ENCODE measurements at places on chromosomes 7 and 10.

- no peak for DNase-seq
These were observed 89.6 kb downstream of the USP6NL start for GRCh38 chr10:11521860-11522259.

- DNase-seq: no peak
These were observed 35.1 kb downstream of the BET1 start for GRCh38 chr7:93968911-93969620.

DNA sequence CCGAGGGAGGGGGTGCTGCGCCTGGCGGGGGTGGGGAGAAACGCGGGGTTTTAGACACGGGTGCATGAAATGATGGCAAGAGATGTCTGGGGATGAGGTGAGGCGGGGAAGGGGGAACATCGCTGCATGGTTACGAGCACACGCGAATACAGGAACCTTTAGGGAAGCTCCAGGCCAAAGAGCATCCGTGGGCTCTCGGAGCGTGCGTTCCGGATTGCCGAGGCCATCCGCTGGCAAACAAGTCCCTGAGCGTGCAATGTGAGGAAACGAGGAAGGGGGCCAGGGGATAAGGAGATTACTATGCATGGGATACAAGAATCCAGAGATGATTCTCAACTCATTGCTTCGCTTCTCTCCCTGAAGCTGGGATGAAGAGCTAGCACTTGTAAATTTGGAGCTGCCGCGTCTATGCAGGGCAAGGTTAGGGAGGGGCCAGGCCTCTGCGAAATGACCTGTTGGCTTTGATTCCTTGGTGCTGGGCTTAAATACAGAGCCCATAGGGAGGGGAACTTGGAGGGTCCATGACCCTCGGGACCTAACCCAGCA, 520 bp upstream of the WNT2 start:
- no peak for DNase-seq

GRCh38 chr10:133313192-133313591, 4.5 kb downstream of the ZNF511 start:
- DNase-seq: no peak

DNA sequence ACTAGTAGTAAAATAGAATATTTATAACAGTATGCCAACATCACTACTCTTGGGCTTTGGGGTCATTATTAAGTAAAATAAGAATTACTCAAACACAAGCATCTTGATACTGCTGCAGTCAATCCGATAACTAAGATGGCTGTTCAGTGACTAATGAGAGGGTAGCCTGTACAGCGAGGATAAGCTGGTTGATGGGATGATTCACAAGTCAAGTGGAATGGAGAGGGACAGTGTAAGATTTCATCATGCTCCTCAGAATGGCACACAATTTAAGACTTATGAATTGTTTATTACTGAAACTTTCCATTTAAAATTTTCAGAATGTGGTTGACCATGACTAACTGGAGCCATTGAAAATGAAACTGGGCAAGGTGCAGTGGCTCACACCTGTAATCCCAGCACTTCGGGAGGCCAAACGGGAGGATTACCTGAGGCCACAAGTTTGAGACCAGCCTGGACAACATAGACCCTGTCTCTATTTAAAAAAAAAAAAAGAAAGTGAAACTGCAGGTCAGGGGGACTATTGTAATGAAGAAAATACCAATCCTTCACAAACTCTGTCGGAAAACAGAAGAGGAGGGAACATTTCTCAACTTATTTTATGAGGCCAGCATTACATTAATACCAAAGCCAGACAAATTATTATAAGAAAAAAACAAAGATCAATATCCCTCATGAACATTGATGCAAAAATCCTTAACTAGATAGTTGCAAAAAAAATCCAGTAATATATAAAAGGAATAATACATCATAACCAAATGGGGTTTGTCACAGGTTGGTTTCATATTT, 11.2 kb downstream of the AVL9 start:
- no peak for DNase-seq

DNA sequence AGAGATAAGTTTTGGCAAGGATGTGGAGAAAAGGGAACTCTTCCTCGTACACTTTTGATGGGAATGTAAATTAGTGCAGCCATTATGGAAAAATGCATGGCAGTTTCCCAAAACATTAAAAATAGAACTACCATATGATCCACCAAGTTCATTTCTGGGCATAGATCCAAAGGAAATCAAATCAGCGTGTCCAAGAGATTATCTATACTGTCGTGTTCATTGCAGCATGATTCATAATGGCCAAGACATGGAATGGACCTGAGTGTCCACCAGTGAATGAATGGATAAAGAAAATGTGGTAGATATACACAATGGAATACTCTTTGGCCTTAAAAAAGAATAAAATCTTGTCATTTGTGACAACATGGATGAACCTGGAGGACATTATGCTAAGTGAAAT, 70.3 kb upstream of the RSU1 start:
- DNase-seq: no peak

GRCh38 chr7:101502466-101503098, 126.5 kb downstream of the MYL10 start:
- no peak for DNase-seq

DNA sequence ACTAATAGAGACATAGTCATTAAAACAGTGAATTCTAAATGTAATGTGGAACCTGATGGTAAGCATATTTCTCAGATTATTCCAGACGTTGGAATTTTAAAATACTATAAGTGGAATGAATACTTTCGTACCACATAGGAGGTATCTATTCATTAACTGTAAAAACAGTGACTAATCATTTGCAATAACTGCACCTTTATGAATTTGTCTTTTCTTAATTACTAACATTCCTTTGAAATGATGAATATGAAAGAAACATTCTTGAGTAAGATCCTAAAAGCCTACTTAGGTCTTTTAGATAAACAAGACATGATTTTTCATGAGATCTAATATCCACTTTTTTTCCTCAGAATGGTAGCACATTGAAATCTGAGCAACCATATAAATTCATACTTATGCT, 549.0 kb upstream of the LRRN3 start:
- no peak for DNase-seq

DNA sequence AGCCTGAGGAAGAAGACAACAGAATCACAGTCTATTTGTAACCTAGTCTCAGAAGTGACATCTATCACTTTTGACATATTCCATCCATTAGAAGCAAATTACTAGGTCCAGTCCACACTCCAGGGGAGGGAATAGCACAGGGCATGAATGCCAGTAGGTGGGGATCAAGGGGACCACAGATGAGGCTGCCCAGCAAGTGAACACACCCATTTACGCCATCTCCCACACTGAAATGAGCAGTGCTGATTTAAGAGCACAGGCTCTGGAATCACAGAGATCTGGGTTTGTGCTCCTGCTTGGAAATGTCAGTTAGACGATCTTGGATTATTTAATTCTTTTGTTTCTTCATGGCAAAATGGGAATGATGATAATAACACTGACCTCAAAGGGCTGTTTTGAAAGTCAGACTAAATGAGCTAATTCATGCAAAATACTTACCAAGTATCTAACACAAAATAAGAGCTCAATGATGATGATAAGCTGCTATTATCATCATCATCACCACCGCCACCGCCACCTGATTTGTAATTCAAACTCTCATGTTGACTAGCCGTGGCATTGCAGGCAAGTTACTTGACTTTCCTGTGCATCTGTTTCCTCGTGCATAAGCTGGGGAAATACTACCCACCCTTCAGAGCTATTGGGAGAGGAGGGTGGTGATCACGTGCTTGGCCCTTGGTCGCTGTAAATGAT, 138.9 kb upstream of the KLF14 start:
- DNase-seq: no peak

- no peak for DNase-seq
These were observed 677.8 kb downstream of the SDK1 start for GRCh38 chr7:3978839-3979238.

DNA sequence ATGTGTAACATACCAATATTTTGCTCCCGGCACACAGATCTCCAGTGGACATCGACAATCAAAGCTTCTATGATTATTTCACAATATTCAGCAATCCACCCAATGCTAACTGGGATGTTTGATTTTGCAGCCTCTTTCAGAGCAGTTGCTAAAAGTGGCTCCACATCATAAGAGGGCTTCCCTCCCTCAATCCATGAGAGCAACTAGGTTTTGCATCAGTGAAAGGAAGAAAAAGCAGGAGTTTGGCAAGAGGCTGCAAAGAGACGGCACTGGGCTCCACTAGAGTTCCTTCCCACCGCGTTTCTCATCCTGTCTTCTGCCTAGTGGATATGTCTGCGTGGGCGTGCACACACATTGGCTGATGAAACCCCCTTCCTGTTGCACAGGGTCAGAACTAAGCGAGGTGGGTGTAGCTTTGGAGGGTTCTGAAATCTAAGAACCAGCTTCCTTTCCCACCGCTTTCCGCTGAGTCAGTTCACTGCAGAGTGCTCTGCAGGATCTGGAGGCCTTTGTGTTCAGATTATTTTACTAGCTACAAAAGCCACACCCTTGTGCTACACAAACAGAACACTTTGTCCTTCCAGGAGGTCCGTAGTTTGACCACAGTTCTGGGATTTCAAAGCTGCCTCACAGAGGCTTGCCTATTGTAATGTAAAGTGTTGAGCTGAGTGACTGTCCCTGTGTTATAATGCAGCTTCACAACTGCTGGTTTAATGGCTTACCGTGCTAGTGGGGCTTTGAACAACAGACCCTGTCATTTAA, 28.1 kb downstream of the ARL4A start:
- no peak for DNase-seq

DNA sequence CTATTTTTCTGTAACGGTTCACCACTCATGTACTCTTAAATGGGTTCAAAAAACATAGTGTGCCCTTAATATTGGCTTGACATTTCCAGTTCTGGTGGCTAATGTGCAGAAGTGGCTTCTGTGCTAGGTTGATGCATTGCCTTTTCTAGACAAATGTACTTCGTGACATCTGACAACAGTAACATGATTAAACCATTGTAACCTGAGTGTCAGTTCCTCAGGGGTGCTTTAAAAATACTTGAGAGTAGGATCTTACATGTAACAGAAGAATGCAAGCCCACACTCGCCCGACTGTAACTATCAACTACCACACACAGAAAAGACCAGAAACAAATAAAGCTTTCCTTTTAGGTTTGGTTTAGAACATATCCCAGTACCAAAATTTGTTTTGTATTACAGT, 393.4 kb upstream of the NFE2L3 start:
- DNase-seq: no peak

DNA sequence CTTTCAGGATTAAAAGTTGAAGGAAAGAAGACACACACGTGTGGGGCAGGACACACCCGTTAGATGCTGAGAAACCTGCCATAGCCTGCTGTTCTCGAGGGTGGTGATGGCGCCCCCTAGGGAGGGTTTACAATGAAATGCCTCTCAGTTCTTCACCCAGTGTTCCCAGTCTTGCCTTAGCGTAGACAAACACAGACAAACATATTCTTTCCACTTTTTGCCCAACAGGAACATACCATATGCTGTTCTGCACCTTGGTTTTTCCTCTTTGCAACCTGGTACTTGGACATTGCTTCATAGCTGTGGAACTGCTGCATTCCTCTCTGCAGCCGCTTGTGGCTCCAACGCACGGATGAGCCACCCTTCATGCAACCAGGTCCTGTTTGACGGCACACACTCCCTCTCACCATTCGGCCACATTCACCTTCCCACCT, 23.3 kb upstream of the HSPA12A start:
- peak; percentile 21 for DNase-seq

DNA sequence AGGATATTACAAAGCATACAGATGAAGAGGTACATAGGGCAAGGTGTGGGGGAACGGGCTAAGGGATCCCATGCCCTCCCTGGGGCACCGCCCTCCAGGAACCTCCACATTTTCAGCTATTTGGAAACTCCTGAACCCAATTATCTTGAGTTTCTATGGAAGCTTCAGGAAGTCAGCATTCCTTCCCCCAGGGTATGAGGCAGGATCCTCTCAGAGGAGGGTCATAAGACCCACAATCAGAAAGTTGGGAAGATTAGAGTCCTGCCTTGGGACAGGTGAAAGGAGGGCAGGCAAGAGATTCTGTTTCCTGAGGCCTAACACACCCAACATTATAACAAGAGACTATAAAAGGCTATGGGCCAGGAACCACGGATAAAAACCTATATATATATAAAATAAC, 98.0 kb downstream of the RALA start:
- DNase-seq: no peak

DNA sequence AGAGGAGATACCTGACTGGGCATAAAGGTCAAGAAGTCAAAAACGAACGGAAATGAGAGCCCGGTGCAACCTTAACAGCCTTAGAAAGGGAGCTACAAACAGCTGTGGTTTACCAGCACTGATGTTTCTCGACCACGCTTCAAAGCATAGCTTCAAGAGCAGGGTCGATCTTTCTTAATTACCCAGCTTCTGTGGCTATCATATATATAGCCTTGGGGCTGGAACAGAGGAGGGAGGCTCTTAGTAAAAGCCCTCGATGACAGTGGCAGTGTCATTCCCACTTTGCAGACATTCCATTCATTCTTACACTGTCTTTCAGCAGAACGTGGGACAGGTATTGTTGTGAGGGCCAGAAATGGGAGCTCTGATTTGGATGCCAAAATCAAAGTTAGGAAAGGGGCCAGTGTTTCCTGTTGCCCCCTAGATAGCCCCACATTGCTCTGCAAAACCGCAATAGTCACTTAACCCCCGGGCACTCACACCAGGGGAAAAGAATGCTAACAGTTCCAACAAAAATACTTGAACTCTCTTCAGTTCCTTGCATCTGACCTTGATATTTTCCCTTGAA, 141.5 kb downstream of the MTPAP start:
- DNase-seq: no peak

DNA sequence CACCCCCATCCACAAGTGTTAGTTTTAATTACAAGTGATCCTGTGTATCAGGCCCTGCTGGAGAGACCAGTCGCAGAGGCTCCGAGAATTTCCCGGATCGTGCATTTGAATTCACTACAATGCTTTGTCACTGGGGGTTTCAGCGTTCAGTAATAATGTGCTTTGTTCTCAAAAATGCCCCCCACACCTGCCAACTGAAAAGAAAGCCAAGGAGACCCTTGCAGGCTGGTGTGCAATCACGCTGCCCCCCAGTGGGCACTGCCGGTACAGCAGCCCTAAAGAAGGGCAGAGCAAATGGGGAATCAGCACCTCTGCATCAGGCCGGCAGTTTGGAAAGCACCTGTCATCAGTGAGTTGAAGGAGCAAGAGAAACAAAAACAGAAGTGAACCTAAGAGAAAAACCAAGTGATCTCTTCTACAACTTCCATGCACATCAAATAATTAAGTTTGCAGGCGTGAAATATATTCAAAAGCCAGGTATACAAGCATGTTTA, 177.6 kb downstream of the PARD3 start:
- peak; percentile 46 for DNase-seq

DNA sequence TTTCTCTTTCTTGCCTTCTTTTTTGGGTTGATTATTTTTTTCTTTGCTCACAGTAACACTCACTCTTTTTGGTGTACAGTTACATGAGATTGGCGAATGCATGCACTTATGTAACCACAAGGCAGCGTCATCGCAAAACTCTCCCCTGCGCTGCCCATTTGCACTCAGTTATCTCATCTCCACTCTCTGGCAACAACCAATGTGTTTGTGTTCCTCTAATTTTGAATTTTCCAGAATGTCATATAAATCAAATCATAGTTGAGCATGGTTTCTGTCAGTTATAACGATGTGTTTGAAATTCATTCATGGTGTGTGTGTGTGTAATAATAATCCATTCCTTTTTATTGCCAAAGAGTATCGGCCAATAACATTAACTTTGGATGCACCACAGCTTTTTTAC, 23.0 kb upstream of the IGFBP3 start:
- no peak for DNase-seq

- DNase-seq: no peak
These were observed 650.1 kb upstream of the GHITM start for GRCh38 chr10:83489161-83489560.

- no peak for DNase-seq
These were observed 544.3 kb downstream of the TCERG1L start for GRCh38 chr10:130767116-130767730.

- peak; percentile 27 for DNase-seq
These were observed 941 bp upstream of the LUC7L2 start for GRCh38 chr7:139358541-139359365.

GRCh38 chr7:43554423-43554822, 28.5 kb upstream of the STK17A start:
- DNase-seq: no peak
